ENCODE measurements at places on chromosomes 4 and X.

GRCh38 chr4:89157488-89158024 is 46.2 kb downstream of the TIGD2 start:
- no peak for DNase-seq

- no peak for DNase-seq
Observed at GRCh38 chrX:109533631-109534030, 3.0 kb upstream of the NXT2 start.

- DNase-seq, result no peak
Observed at GRCh38 chr4:118994030-118994429, 105.4 kb downstream of the SYNPO2 start.

GRCh38 chr4:108533245-108533844 is 87.0 kb upstream of the RPL34 start:
- peak; percentile 26 for DNase-seq

- no peak for DNase-seq
Observed at GRCh38 chrX:13164611-13165010, 120.2 kb upstream of the FAM9C start.

DNA sequence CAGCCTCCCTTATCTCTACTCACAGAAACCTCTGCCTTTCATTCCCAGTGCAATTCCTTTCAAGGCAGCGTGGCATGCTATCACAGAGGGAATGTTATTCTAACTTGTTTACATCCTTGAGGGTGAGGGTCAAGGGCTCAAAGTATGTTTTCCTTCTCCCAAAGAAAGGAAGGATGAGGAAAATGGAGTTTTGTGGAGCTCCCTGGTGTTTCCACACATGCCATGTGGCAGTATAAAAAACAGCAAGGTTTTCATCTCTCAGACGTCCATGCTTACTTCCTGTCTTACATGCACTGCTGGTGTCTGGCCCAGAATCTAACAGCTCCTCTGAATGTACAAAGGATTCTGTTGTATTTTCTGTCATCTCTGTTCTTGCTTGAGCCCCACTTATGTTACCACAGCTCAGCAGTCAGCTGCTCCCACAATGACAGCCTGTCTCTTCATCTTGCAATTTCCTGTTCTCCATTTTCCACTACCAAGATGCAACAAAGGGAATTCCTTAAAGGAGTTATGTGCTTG is 128.0 kb downstream of the SNCA start:
- no peak for DNase-seq

GRCh38 chr4:123995936-123996335 is 599.3 kb downstream of the SPRY1 start:
- DNase-seq, result no peak

DNA sequence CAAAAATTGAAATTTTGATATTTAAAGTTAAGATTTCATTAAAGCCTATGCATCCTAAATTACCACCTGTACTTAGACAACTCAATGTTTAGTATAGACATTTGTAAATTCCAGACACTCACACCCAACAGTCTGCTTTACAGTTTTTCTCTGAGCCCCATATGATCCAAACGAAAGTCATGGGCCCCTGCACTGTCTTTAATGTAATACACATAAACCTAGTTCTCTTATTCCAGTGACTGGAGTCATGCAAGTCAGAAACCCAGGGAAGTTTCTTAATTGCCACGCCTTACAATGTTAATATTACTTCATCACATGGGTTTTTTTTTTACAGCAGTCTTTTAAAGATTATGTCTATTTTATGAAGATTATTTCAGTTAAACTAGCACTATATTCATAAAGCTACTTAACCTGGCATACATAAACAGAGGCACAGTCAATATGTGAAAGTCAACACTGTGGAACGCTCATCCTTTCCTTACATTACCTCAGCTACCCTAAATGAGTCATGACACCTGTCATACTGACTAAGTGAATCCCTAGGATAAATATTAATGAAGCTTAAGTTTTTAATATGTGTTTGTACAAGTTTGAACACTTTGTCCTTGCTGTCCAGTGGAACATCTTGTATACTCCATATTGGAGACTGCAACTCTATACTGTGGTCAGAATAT is 67.7 kb upstream of the H2AZ1 start:
- DNase-seq, result no peak

GRCh38 chr4:57403591-57403990 is 293.4 kb upstream of the IGFBP7 start:
- no peak for DNase-seq

DNA sequence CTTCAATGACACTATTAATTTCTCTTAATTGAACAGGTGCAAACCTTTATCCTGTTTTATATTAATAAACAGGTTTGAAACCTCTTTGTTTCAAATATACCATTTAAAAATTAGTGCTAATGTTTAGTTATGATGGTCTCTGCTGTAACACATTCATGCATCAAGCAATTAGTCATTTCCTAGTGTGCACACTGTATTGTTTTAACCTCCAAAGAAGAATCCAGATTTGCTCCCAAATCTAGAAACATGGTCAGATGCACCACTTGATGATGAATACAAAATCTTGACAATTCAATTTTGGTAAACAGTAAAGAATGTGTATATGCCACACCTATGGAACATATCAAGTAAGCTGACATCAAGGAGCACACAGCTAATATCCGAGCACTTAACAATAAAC is 157.1 kb downstream of the TRIML1 start:
- no peak for DNase-seq

GRCh38 chr4:37767546-37767945 is 58.9 kb upstream of the PGM2 start:
- peak; percentile 29 for DNase-seq

DNA sequence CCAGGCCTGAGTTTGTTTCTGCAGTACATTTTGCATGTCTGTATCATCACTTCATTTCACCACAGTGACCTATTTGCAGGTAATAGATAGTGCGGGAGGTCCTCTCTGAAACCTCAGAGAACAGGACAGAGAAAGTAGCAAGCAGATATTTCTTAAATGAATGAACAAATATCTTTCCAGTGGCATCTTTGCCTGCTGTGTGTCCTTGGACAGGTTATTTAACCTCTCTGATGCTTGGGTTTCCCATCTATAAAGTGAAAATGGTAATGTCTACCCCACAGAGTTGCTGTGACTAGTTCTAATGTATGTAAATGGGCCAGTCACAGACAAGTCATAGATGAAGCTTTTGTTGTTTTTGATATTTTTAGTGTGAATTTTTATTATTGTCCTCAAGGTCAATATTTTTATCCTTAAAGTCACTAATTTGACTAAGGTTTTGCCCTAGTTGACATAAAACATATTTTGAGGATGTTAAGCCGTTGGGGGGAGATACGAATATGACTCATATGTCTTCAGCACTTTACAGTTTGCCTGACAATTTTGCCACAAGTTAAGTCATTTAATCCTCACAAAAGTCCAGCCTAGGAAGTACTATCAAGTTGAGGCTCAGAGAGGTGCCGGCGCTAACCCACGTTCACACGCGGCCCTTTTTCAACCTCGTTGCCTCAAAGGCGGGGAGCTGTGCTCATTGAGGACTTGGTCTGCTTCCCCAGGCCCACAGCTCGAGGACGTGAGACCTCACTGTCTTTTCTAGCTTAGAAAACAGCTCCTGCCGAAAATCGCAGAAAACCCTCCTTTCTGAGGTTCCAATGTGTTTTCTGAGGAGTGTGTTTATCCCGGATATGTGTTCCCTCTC is 126.7 kb upstream of the STX18 start:
- no peak for DNase-seq

- DNase-seq, result peak; percentile 40
Observed at GRCh38 chr4:16225167-16225862, 956 bp downstream of the TAPT1 start.

- DNase-seq, result no peak
Observed at GRCh38 chr4:4862071-4862551, 2.6 kb downstream of the MSX1 start.

GRCh38 chrX:23631136-23631535 is 36.2 kb upstream of the PRDX4 start:
- no peak for DNase-seq

- no peak for DNase-seq
Observed at GRCh38 chrX:70405003-70405402, 18.1 kb upstream of the GDPD2 start.

GRCh38 chrX:135000516-135000915 is 9.7 kb downstream of the SMIM10 start:
- no peak for DNase-seq

- DNase-seq, result no peak
Observed at GRCh38 chr4:130722361-130722760, 1626.4 kb downstream of the C4orf33 start.

- no peak for DNase-seq
Observed at GRCh38 chr4:188168726-188169373, 29.6 kb downstream of the TRIML1 start.

- DNase-seq, result no peak
Observed at GRCh38 chr4:23068287-23068686, 375.6 kb downstream of the GBA3 start.

DNA sequence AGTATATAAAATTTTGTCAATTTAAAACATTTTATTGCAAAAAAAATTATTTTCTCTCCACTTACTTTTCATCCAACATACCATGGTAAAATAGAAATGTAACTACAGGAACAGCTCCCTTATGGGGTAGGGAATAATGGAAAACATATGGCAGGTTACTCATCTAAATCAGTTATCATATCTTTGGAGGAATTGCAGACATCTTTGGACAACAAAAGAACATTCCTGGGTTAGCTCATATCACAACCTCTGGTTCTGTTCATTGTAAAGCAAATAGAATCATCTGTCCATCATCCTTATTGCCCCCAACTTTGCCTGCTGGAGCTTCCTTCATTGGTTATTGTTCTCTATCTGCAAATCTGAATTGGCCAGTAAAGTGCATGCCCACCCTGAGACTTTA is 387.5 kb upstream of the GRID2 start:
- DNase-seq, result no peak

- DNase-seq, result no peak
Observed at GRCh38 chrX:24777660-24778059, 83.9 kb downstream of the POLA1 start.

DNA sequence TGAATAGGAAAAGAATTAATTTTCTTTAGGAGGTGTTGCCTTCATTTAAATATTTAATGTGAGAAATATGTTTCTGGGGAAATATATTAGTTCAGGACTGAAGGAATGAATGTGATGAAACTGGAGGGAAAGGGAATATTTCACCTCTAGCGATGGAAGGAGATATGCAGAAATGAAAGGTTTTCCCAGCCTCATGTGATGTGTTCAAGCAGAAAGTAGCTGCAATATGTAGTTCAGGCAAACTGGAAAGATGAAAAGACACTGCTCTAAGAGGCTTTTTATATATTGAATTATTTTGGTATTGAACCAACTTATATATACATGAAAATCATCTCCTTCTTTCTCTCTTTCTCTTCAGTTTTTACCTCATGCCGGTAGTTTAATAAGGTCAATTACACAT is 3.4 kb downstream of the GRID2 start:
- DNase-seq, result no peak

DNA sequence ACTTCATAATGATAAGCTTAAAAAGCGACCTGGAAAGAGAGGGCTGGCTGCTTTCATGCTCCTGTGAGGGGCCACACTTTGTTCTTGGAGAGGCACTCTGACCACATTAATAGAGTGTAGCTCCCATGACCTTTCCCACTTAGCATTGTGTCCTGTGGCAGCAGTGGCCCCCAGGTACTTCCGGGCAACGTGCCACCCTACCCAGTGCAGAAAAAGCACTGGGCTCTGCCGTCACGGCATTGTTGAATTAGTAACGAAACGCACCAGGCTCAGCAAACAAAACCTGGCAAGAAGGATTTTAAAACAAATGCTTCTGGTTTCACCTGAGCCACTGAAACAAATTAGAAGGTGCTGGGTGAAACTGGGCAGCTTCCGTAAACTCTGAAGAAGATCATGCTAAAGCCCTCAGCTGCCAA is 5.4 kb upstream of the SORBS2 start:
- DNase-seq, result no peak
